Heart right ventricle (tissue), 16 donors: ENCODE measurements at places on chromosomes 5 and 9.

DNA sequence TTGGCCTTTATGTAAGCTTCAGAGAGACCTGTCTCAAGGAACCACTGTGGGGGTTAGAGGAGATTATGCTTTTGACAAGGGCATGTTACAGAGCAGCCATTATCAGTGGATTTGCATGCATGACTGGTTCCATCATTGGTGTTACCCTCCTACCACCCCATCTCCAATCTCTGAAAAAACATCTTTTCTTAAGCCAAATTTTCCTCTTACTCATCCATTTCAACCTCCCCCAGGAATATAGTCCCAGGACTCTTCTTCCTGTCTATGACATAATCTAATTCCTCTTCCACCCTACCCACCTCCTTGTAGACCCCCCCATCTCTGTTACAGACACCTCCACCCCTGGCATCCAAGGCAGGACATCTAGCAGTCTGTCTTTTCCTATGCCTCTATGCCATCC, 33.1 kb upstream of the ADRB2 start:
- no peak for DNase-seq

GRCh38 chr5:91132550-91132949, 250.6 kb downstream of the ARRDC3 start:
- DNase-seq: no peak

DNA sequence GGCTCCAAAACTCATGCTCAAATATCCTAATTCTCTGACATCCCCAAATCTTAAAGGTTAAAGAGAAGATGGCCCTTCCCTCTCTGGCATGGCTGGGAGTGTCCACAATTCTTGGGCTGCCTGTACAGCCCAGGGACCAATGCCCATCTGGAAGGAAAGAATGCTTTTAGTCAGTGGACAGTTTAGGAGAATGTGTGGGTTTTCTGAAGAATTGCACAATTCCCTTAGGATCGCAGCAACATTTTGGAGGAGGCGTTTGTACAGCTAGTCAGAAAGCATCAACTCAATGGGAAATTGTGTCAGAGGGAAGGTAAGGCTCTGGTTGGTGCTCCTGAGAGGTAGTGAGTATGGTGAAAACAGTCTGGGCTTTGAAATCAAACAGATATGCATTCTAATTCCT, 15.0 kb downstream of the FAM193B start:
- DNase-seq: no peak

GRCh38 chr5:85388770-85389169, 1004.1 kb upstream of the EDIL3 start:
- no peak for DNase-seq

GRCh38 chr5:111223787-111224560, at the start of gene CAMK4:
Gene CAMK4 (plus strand): TSS chr5:111224384. CDS start chr5:111224484, 100 bp downstream.
- DNase-seq: peak; percentile 55

GRCh38 chr9:7910426-7911020, 110.9 kb upstream of the DMAC1 start:
- DNase-seq: no peak

DNA sequence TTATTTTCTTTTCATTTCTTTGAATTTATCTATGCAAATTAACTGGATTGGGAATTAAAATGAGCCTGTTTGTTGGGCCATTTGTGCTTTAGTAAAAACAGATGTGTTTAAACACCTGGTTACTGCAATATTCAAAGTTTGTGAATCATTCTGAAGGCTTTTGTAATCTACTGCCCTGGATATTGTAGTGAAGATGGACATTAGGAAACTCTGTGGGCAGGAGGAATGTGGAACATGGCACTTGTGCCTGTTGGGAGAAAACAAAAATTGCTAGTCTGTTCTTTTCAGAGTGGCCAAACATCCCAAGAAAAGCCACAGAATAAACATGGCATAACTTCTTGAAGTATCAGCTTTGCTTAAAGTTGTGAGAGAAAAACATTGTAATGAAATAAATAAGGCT, 40.8 kb downstream of the CHSY3 start:
- DNase-seq: no peak

- no peak for DNase-seq
Observed at GRCh38 chr5:167578977-167579692, 712.3 kb upstream of the WWC1 start.

GRCh38 chr9:7901621-7902020, 102.0 kb upstream of the DMAC1 start:
- DNase-seq: no peak
